ENCODE measurements at places on chromosomes 2 and 18. TPM values are rescaled to one million over a fixed set of nuclear protein-coding genes. Genes with fewer than 3 reads are reported as not detected.

- no peak for DNase-seq
Observed at GRCh38 chr2:43727634-43728014, 46.2 kb upstream of the DYNC2LI1 start.

The KLHL14 gene
- total RNA-seq: not detected

- no peak for DNase-seq
Observed at GRCh38 chr2:137249463-137250130, 484.3 kb downstream of the THSD7B start.

DNA sequence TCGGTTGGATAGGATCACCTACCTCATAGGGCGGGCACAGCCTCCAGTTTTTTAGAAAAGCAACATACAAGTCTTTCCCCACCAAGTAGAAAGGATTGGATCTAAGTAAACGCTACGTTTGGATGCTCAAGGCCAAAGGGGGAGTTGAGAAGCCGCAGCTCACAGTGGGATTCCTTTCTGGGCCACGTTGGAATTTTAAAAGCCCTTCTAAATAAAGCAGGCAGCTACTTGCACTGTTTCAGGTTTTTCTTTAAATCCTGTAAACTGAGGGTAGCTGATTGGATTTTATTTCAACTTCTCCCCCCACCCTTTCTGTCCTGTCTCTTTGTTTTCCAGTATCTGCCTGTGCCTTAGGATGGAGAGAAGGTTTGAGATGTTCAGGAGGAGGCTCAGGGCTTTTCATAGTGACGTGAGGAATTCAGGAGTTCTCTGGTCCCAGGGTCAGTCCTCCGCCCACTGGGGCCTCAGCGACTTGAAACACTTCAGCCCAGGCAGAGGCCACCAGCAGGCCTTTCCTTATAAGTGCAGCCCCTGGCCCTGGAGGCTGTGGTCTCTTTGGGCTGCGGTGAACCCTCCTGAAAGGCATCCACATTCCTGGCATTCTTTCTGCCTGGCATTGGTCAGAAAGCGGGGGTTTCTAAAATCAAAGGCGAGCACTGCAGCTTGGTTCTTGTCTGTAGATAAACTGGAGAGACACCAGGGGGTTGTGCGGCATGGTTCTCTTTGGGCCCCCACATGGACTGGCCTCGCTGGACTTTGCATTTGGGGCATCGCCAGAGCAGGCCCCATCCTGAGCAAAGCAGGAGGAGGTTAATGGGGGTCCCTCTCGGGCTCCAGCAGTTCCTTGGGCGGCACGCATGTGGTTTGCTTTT, 44.5 kb downstream of the SH3BP4 start:
- DNase-seq: no peak

DNA sequence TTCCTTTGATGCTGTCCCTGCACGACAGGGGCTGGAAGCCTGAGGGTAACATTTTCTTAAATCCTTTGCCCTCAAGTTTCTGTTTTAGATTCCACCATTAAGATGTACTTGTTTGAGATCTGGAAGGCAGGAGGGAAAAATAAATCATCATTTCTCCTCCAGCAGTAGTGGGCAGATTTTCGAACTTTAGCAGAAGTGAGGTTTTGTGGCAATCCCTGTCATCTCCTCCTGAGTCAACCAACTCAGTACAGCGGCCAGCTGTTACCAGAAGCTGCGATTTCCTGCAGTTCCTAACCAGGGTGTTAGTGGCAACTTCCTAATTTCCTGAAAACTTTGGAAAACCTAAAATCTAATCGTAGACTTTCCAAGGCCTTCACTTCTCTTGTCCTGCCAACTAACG, 517.2 kb upstream of the ACVR2A start:
- no peak for DNase-seq

The SPDYA gene
- total RNA-seq: 0.24 TPM

The NT5C1B gene
- total RNA-seq: not detected

All from Right ventricle myocardium superior (tissue), 1 donor.